ENCODE measurements at places on chromosomes 6 and 20.

- no peak for DNase-seq
These were observed 40.7 kb downstream of the KCNK5 start for GRCh38 chr6:39188571-39188970.

DNA sequence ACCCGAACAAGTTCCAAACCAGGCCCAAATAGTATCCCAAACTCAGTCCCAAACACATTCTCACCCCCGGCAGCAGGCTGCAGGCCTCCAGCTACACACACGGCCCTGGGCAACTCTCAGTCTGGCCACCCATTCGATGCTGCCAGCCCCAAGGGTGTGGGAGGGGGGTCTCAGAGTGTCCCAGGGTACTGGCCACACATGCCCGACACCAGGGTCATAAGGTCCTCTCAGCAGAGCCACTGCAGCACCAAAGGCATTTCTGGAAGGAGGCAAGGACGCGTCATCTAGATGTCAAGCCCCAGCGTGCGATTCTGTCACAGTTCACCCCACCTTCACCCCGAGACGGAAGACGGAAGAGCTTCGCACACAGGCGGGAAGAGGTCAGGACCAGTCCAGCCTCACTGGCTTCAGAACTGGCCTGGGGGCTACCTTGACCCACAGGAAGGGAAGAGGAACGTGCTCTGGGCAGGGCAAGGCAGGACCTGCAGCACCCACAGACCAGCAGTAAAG lies 9.5 kb downstream of the MYL9 start:
- DNase-seq = no peak

DNA sequence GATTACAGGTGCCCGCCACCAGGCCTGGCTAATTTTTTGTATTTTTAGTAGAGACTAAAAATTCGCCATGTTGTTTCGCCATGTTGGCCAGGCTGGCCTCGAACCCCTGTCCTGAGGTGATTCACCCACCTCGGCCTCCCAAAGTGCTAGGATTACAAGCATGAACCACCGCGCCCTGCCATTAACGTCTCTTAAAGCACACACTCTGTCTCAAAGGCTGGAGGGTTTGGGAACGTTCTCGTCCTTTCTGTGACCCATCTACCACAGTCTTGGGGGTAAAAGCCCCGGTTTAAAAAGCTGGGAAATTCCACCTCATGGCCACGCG lies 57.8 kb upstream of the ARID1B start:
- no peak for DNase-seq

GRCh38 chr6:154732538-154733182 lies 556 bp upstream of the SCAF8 start:
- peak; percentile 58 for DNase-seq

DNA sequence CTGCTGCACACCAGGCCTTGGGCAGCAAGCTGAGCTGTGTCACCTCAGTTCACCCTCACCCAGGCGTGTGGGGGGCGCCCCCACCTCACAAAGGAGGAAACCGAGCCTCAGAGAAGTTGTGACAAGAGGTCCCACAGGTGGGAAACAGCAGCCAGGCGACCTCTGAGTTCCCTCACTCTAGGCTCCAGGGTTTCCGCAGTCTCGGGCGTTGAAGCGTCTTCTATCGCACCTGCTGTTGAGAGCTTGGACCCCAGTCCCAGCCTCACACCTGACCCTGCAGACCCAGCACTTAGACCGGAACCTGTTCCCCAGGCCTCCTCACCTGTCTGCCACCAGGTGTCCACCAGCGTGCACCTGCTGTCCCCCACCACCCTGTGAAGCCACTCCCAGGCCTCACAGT lies 22.3 kb upstream of the APMAP start:
- no peak for DNase-seq

DNA sequence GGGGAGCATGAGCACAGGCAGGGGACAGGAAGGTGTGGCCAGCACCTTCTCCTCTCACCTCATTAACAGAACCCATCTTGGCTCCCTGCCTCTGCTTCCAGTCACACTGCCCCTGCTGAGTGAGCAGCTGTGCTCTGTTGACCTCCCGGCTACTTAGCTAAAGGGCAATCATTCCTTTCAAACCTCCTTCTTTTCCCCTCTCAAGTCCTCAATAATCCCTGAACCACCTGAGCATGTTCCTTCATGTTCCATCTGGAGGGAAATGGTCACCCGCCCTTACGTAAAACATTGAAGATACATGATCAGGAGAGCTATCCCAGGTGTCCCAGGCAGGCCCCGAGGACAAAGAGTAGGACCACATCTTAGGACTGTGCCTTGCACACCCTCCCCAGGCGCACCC lies 21.7 kb upstream of the MRPS10 start:
- no peak for DNase-seq

GRCh38 chr6:154370545-154370944 lies 13.9 kb upstream of the IPCEF1 start:
- no peak for DNase-seq

- DNase-seq = no peak
These were observed 96.9 kb downstream of the NFATC2 start for GRCh38 chr20:51445591-51445990.

DNA sequence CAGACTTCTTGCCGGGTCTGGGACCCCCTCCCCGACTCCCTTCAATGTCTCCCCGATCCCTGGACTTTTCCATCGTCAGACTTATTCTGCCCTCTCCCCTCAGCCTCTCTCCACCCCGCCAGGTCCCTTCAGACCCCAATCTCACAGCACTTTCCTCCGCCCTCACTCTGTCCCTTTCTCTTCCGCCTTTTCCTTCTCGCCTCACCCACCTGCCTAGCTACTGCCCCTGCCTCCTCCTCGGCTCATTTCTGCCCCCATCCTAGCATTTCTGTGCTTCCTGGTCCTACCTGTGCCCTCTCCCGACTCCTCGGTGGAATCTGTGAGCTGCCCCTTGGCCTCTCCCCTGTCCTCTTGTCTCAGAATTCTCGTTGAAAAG lies 616 bp downstream of the CHMP4B start:
- DNase-seq = no peak

GRCh38 chr6:37039958-37040357 lies 34.5 kb downstream of the FGD2 start:
- no peak for DNase-seq

DNA sequence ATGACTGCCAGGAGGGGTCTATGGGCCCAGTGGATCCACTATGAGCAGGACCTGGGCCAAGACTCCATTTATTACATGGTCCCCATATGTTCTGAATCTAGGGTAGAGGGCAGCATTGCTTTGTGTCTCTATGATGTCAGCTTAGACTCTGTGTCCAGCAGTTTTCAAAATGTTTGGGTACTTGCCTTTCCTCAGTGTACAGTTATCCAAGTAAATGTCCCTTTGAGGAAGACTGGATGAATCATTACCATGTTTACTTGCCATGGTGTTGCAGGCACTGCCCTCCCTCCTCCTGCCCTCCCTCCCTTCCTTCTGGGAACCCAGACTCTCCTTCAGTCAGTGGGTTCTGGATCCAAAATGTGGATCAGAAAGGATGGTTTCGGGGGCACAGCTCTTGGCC lies 108.6 kb downstream of the NRN1 start:
- no peak for DNase-seq

GRCh38 chr20:56171087-56172012 lies 77.2 kb upstream of the MC3R start:
- peak; percentile 36 for DNase-seq

DNA sequence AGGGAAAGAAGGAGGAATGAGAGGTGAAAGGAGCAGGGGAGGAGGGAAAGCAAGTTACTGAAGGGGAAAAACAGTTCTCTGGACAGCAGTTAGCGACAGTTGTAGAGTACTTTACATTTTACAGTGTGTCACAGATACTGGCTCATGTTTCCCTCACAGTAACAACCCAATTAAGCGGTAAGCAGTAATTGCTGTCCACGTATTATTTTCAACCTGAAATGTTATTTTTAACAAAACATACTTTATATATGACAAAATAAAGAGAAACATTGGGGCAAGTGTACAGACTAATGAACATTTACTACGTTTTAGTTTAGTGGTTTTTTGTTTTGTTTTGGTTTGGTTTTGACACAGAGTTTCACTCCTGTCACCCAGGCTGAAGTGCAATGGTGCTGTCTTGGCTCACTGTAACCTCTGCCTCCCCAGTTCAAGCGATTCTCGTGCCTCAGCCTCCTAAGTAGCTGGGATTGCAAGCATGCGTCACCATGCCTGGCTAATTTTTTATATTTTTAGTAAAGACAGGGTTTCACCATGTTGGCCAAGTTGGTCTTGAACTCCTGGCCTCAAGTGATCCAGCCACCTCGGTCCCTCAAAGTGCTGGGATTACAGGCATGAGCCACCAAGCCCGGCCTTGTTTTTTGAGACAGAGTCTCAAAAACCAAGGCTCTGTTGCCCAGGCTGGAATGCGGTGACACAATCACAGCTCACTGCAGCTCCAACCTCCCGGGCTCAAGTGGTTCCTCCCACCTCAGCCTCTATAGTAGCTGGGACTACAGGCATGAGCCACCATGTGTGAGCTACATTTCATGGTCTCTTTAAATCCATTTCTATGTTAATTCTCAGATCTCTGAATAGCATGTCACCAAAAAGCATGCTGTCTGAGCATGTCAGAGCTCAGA lies 22.6 kb upstream of the BTN3A2 start:
- no peak for DNase-seq

DNA sequence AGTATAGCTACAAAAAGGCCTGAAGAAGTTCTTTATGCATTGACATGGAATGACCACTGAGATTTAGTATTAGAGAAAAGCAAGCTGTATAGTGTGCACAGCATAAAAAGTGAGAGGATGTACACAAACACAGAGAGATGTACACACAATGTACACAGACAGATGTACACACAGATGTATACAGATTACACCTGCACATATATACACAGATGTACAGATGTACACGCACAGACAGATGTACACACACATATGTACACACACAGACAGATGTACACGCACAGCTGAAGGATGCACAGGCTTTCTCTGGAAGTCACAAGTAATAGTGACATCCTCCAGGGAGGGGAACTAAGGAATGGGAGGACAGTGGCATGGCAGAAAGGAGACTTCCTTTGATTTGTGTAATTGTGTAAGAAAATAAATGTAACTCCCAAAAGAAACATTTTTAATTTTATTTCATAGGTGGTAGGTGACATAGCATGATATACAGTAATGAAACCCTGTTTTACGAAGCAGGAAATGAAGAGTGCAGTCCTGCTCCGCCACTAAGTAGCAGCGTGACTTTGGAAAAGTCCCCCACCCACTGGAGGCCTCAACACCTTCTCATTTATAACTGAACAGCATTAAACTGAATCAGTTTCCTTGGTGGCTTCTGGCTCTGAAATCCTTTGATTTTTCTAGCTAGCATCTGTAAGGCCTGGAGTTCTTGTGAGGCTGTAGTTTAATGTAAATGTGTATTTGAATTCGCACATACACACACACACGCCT lies 14.1 kb downstream of the NFATC2 start:
- DNase-seq = no peak

GRCh38 chr20:24702501-24703283 lies 233.3 kb downstream of the SYNDIG1 start:
- DNase-seq = no peak

GRCh38 chr6:131635384-131636340 lies 1.4 kb upstream of the ENPP3 start:
- DNase-seq = no peak

- DNase-seq = no peak
These were observed 12.1 kb upstream of the ZBTB9 start for GRCh38 chr6:33442283-33442682.

- no peak for DNase-seq
These were observed 191.4 kb downstream of the CENPW start for GRCh38 chr6:126531286-126531685.

GRCh38 chr6:27311806-27312145 lies 297 bp downstream of the POM121L2 start:
- DNase-seq = no peak

- peak; percentile 29 for DNase-seq
These were observed 555.5 kb downstream of the UTRN start for GRCh38 chr6:144840619-144841018.

GRCh38 chr6:86471791-86472190 lies 465.5 kb upstream of the HTR1E start:
- DNase-seq = no peak

GRCh38 chr20:35327074-35327976 lies 35.1 kb upstream of the FAM83C start:
- DNase-seq = no peak

All from NCI-H774 (cell line).